ENCODE measurements at places on chromosomes 1 and 21.

DNA sequence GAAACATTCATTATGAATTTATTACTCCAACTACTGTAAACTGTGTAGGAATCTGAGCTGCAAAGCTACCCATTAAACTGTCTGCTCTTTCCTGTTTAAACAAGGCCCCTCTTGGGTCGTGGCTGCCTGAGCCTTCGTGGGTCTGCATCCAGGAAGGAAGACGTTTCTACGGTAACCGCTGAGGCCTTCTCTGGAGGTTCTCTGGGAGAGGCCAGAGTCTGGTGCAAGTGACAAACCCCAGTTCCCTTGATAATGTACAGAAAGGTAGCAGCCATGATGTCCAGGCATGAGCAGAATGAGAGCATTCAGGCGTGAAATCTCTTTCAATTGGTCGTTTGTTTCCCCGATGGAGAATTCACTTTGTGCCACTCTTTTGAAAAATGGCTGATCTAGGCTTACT is 350.2 kb downstream of the PLPP3 start:
- DNase-seq, result no peak

- DNase-seq, result no peak
These were observed 45.8 kb downstream of the SLC25A24 start for GRCh38 chr1:108154314-108154713.

GRCh38 chr1:43573066-43573800 is 42.5 kb downstream of the PTPRF start:
- no peak for DNase-seq

GRCh38 chr1:172588296-172589291 is 55.6 kb downstream of the SUCO start:
- DNase-seq, result no peak

DNA sequence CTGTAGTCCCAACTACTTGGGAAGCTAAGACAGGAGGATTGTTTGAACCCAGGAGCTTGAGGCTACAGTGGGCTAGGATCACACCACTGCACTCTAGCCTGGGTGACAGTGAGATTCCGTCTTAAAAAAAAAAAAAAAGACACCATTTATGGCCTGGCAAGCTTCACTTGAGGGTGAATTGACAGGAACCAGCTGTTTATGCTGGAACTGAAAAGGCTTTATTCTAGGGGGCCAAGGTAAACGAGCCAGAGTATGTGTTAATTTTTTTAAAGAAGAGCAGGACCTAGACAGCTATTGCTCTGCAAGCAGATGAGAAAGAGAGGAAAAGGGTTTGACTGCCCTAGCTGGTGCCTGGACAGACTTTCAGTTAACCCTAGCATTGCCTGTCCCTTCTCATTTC is 37.0 kb downstream of the S100A6 start:
- no peak for DNase-seq
